ENCODE measurements at places on chromosomes 6 and 20.

DNA sequence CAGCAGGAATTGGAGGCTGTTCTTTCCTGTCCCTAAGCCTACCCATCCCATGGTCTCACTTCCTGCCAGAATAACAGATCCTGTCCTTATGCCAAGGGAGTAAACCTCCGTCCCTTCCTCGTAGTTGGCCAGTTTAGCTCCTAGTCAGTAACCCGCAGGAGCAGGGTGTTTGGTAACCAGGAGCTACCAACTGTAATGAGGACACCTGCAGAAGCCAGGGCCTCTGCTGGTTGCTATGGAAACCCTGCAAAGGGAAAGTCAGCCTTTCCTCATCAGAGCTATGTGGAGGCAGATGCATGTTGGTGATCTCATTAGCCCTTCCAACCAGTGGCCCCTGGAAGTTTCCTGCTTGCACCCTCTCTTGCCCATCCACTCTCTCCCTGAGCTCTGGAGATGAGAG lies 368.2 kb upstream of the SULF2 start:
- no peak overlapping the region for H3K27ac ChIP-seq
- H3K4me3 ChIP-seq, result no peak overlapping the region
- H3K4me1 ChIP-seq, result no peaks in the 10 kb centered on the region
- no peak for DNase-seq

- no peaks in the 10 kb centered on the region for H3K27me3 ChIP-seq
- no peak for DNase-seq
- H3K36me3 ChIP-seq, result no peaks in the 10 kb centered on the region
- peaks cover 52% of the 10 kb centered on the region for H3K4me1 ChIP-seq
- H3K27ac ChIP-seq, result no peak overlapping the region
These were observed 23.0 kb downstream of the RALY start for GRCh38 chr20:34016736-34017135.

DNA sequence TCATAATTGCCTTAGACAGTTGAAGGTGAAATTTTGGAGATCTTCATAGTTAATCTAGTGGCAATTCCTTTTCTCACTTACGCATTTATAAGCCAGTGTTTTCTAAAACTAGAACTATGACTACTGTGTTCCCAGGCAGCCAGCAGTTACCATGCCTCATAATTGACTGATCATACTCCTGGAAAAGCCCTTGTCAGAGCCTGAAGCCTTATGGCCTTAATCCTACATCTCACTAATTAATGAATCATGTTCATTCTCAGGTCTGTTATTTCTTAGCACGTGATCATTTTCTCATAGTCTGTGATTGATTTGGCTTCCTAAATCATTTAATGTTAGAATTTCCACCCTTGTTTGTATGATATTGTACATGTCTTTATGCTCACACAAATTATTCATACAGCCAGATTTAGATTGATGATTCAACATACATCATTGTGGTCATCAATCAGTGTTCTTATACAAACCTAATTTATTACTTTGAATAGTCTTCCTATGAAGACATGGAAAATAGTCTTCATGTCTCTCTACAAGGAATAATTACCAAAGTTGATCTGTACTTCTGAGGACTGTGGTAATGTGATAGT lies 132.6 kb upstream of the ASCC3 start:
- H3K27me3 ChIP-seq, result no peaks in the 10 kb centered on the region
- no peak for DNase-seq
- no peak overlapping the region for H3K4me3 ChIP-seq
- H3K36me3 ChIP-seq, result no peaks in the 10 kb centered on the region
- H3K4me1 ChIP-seq, result no peaks in the 10 kb centered on the region

DNA sequence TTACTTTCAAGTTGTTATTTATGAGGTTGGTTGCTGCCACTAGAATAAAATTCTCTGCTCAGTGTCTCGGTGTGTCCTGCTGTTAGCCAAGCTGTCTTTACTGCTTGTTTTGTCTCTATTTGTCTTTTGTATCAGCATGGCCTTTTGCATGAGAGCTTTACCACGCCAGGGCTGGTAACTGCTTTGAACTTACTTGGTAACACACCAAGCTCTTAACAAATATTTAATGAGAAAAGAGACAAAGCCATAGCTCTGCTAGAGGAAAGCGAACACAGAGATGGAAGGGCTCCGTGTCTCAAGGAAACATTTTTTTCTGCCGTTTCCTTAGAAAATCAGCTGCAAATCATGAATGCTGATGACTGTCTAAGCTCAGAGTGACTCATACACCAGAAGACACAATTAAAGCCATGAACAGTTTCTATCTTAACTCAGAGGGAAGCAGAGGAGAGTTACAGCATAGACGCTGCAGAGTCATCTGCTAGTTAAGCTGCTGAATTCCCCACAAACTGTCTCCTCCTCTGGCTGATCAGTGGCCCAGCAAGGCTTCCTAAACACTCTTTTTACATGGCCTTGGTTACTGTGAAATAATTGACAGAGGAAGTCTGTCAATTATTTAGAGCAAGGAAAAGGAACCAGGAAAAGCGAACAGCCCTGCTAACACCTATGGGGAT lies 44.8 kb downstream of the AGPAT4 start:
- H3K36me3 ChIP-seq, result no peaks in the 10 kb centered on the region
- H3K4me3 ChIP-seq, result no peak overlapping the region
- no peak for DNase-seq
- H3K27me3 ChIP-seq, result no peaks in the 10 kb centered on the region
- peaks cover 5% of the 10 kb centered on the region for H3K4me1 ChIP-seq

DNA sequence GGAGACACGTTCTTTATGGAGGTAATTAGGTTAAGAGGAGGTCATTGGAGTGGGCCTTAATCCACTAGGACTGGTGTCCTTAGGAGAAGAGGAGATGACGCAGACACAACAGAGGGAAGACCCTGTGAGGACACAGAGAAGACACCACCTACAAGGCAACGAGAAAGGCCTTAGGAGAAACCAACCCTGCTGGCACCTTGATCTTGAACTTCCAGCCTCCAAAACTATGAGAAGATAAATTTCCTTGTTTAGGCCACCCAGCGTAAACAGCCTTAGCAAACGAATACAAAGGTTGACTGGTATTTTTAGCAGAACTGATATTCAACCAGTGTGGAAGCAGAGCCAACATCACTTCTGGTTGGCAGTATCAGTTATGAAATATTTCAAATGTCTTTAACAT lies 75.2 kb downstream of the GFOD1 start:
- H3K4me1 ChIP-seq, result peaks cover 30% of the 10 kb centered on the region
- H3K4me3 ChIP-seq, result no peak overlapping the region
- DNase-seq, result no peak
- no peaks in the 10 kb centered on the region for H3K27me3 ChIP-seq

GRCh38 chr20:62815066-62815991 lies 1.5 kb upstream of the COL9A3 start:
- peak overlapping the region; percentile 96 for H3K27ac ChIP-seq
- no peaks in the 10 kb centered on the region for H3K27me3 ChIP-seq
- no peaks in the 10 kb centered on the region for H3K4me1 ChIP-seq

- no peak overlapping the region for H3K4me3 ChIP-seq
- H3K27ac ChIP-seq, result no peak overlapping the region
- H3K27me3 ChIP-seq, result no peaks in the 10 kb centered on the region
These were observed 107.7 kb upstream of the GGTLC1 start for GRCh38 chr20:24096264-24096663.

DNA sequence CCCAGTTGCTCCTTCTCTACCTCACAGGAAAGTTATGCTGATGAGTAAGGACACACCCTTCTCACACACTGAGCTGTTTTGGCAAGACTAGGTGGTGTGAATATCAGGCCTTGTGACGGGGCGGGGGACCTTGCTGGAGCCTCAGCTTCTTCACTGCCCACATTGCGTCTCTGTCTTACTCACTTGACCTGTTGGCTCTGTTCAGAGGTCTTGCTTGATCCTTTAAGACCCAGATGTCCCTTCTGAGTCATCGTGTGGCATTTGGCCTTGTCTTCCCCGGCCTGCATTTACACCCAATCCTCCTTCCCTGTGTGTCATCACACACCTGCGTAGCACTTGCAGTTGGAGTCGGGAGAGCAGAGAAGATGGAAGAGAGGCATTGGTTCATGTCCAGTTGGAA lies 8.3 kb upstream of the PRND start:
- H3K4me3 ChIP-seq, result no peak overlapping the region
- DNase-seq, result no peak
- H3K27ac ChIP-seq, result no peak overlapping the region
- no peaks in the 10 kb centered on the region for H3K36me3 ChIP-seq
- H3K27me3 ChIP-seq, result no peaks in the 10 kb centered on the region

DNA sequence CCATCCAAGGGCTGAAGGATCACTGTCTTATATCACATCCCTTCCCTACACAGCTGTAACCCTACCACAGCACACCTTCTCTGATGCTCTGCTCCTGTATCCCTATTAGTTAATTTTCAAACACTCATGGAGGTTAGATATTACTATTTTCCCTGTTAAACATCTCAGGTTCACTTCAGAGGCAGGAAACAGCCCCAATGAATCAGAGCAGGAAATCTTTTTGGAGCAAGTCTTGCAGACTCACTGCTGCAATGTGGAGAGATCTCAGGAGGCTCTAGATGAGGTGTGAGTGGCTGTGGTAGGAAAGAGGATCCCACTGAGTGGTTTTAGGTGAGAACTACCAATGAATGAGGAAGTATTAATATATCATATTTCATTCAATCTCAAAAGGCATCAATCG lies 19.7 kb upstream of the HTR1B start:
- no peak for DNase-seq
- H3K27ac ChIP-seq, result no peak overlapping the region
- no peaks in the 10 kb centered on the region for H3K4me1 ChIP-seq
- H3K27me3 ChIP-seq, result no peaks in the 10 kb centered on the region
- H3K4me3 ChIP-seq, result no peak overlapping the region

DNA sequence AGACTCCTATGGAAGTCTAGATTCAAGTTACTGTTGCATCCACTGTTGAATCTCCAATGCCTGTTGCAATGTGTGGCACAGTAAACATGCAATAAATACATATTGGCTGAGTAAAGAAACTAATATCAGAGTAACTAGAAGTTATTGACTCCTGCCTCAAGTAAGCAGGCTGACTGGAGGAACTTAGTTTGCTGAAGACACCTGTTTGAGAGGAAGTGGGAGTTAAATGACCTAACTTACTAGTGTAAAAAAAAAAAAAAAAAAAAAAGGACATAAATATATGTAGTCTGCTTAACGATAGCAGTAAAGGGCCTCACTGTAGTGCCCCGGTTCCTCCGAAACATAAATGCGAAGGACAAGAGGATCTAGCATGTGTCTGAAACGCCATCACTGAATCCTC lies 249.8 kb upstream of the PRDM1 start:
- no peaks in the 10 kb centered on the region for H3K27me3 ChIP-seq
- H3K27ac ChIP-seq, result no peak overlapping the region
- no peaks in the 10 kb centered on the region for H3K36me3 ChIP-seq
- no peak for DNase-seq
- H3K4me1 ChIP-seq, result peaks cover 12% of the 10 kb centered on the region

DNA sequence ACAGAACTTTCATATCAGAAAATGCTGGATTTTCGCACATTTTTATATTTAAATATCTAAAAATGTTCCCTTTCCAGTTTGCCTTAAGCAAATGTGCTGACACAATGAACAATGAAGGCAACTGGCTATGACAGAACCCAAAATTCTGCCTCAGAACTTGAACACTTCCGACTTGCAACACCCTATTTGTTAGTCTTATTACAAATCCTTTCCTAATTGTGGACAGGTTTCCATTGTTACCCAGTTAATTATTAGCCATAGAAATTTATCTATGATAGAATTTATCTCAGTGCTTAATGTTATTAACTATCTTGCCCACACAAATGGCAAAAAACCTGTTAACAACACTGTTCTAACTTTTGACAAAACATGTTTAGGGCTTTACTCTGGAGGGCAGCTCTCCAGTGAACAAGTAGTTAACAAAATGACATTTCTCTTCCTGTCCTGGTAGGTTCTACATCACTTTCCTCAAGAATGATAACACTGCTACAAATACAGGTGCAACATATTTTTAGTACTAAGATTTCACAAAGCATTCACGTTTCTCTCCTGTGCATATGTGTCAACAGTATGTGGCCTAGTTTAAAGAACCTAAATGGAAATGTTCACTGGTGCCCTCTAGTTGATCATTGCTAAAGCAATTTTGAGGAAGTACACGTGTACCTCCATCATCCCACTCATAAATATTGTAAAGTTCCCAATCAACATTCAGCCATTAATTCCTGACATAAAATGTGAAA lies 58.4 kb downstream of the HIVEP2 start:
- DNase-seq, result no peak
- no peaks in the 10 kb centered on the region for H3K27me3 ChIP-seq
- no peak overlapping the region for H3K4me3 ChIP-seq
- H3K4me1 ChIP-seq, result peaks cover 20% of the 10 kb centered on the region
- H3K27ac ChIP-seq, result peak overlapping the region; percentile 79

DNA sequence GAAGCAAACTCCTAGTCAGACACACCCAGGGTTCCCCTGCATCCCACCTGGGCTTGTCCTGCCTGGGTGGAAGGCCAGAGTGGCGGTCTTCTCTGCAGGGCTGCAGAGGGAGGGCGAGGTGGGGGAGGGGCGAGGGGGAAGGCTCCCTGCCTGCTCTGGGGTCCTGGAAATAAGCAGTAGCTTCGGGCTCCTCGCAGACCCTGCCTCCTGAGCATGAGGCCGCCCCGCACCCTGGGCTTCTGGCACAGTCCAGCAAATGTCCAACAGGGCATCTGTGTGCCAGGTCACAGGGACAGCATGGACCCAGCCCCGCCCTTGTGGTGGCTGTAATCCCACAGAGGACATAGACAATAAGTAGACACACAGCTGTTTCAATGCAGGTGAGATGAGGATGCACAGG lies 193.8 kb downstream of the TAF4 start:
- no peak for DNase-seq
- H3K27ac ChIP-seq, result no peak overlapping the region
- H3K4me3 ChIP-seq, result no peak overlapping the region
- no peaks in the 10 kb centered on the region for H3K36me3 ChIP-seq
- no peaks in the 10 kb centered on the region for H3K27me3 ChIP-seq

DNA sequence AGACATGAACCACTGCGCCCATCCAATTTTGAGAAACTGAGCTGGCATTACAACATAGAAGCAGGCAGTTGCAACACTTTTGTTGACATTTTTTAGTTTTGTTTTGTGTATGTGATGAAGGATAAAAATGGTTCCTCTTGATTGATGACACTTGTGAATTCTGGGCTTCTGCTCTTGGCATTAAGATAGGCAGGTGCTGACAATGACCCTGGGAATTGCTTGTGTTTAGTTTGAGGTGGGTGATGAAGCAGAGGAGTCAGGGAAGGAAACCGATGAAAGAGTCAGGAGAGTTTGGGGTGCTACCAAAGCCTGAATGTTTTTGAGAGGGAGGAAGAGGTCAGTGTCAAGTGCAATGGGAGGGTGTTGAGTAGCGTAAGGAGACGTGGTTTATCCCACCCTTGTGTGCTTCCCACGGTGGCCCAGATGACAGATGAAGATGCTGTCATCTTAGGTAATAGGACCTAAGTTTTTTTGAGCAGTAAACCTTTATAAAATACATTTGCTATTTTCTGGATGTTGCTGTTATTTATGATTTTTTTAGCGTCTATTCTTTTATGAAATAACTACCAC lies 19.4 kb downstream of the CDS2 start:
- H3K27ac ChIP-seq, result no peak overlapping the region
- H3K27me3 ChIP-seq, result no peaks in the 10 kb centered on the region
- H3K4me3 ChIP-seq, result no peak overlapping the region
- DNase-seq, result no peak
- H3K36me3 ChIP-seq, result no peaks in the 10 kb centered on the region

All from tibial nerve (tissue), 4 donors.